Esophagus squamous epithelium (tissue), 5 donors: ENCODE measurements at places on chromosomes 4 and X.

DNA sequence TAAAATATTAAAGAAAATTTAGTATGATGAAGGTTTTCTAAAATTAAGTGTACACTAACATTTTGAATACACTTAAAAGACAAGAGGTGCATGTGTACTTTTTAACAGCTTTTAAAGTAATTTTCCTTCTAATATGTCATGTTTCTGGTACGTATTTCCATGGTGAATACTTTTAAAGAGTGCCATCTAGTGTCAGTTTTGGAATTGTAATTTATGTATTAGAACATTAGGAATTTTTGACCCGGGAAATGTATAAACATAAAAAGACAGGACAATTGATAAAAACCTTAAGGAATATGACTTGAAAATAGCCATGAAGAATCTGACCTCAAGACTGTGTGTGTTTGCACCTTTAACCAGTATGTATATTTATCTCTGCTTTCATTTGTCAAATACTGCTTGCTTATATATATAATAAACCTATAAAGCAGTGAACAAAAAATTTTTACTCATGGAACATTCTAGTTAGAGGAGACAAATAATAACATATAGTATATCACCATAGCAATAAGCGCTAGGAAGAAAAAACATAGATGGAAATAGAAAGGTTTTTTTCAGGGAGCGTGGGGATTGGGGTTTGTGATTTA, 7.2 kb downstream of the GSTCD start:
- no peak for DNase-seq

- DNase-seq, result no peak
These were observed 36.8 kb downstream of the RTL5 start for GRCh38 chrX:72094894-72095293.

GRCh38 chr4:104489731-104490095, 5.0 kb downstream of the CXXC4 start:
- DNase-seq, result no peak

DNA sequence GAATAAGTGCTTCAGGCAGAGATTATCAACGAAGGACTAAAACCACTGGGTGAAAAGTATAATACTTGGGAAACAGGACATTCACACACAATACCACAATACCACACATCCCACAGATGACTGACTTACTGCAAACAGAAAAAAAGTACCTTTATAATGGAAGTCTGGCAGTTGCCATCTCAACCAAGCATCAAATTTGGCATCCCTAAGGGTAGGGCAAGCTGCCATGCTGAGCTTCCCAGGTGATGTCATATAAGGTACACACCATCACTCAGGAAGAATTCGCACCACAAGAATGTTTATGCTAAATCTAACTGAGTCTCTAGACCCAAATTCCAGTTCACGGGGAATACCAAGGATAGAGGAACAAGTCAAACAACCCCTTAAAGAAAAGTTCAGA, 9.1 kb downstream of the QDPR start:
- DNase-seq, result no peak
